ENCODE measurements at places on chromosomes 5 and 9.
A peak's percentile ranks its signal among the peaks of the same experiment; 100 is the strongest.

GRCh38 chr9:20226345-20226744 lies 396.0 kb downstream of the MLLT3 start:
- no peak for DNase-seq

GRCh38 chr9:72193478-72193881 lies 44.2 kb downstream of the GDA start:
- no peak for DNase-seq

- no peak for DNase-seq
Measured at GRCh38 chr9:87516222-87516925, 18.7 kb downstream of the DAPK1 start.

DNA sequence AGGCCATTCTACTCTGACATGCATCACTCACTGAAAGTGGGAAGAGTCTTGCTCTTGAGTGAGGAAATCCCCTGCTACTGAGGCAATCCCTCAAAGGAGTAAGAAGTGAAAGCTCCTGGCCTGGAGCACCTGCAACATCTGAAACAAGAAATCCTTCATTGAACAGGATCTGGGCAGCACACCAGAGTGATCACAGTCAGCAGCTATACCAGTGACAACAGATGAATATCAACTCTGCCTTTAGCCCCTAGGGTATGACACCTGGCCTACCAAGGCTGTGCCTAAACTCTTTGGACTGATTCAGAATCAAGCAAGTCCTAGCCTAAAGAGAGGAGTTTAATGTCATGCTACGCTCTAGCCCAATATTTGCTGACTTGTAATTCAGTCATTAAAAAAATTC lies 156.2 kb upstream of the CCDC152 start:
- DNase-seq: no peak

GRCh38 chr5:42668254-42668653 lies 88.4 kb upstream of the CCDC152 start:
- DNase-seq: no peak

GRCh38 chr5:154562244-154562880 lies 84.3 kb upstream of the HAND1 start:
- peak; percentile 40 for DNase-seq

DNA sequence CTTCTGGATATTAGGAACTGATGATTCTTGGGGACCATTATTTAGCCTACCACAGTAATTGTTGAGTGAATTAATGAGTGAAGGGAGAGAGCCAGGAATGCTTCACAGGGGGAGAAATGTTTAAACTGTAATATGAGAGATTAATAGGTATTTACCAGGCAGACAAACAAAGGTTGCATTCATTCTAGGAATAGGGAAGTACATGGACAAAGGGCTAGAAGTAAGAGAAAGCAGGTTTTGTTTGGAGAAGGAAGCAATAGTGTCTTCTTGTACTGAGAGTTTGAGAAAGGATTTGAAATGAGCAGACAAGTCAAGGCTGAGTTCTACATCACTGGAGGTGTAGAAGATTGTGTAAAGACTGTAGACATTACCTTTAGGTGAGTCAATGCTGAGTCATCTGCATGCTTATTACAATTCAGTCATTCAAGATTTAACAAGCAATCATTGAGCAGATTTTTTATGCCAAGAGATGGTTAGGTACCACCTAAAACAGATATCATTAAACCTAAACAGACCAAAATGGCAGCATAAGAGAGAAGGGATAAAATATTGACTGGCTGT lies 8.0 kb downstream of the TAF1L start:
- no peak for DNase-seq

GRCh38 chr5:77029376-77029885 lies 773 bp upstream of the AGGF1 start:
- no peak for DNase-seq

- DNase-seq: peak; percentile 92
Measured at GRCh38 chr5:73496984-73497457, 1.2 kb upstream of the BTF3 start.

GRCh38 chr9:70450738-70451137 lies 36.3 kb upstream of the KLF9 start:
- DNase-seq: no peak

DNA sequence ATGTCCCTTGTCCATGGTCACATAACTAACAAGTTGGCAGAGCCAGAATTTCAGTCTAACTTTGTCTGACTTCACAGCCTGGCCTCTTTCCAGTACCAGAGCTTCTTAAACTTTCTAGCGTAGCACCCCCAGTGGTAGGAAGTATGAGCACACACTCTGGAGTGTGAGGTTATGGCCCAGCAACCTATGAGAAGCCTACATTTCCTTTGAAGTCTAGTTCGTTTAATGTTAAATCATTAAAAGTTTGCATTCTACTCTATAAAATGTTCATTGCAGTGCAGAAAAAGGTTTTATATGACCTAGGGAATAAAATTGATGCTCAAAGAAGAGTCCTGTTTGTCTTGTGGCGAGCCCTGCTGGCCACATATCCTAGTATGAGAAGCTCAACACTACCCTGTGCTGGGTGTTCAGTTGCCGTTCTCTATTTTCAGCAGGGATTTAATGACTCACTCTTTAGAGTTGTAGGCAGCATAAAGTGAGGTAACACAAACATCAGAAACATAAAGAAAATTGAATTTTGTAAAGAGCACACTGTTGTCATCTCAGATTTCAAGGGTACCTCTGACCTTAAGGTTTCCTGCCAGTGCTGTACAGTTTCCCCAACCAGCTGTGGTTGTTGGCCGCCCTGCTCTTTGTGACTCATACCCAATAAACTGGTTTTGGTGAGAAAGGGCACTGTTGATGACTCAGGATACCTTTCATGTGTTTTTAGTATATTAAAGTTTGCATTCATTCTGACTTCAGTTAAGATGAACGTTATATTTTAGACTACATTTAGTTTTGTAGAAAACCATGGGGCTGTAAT lies 14.3 kb downstream of the MCCC2 start:
- DNase-seq: peak; percentile 68

DNA sequence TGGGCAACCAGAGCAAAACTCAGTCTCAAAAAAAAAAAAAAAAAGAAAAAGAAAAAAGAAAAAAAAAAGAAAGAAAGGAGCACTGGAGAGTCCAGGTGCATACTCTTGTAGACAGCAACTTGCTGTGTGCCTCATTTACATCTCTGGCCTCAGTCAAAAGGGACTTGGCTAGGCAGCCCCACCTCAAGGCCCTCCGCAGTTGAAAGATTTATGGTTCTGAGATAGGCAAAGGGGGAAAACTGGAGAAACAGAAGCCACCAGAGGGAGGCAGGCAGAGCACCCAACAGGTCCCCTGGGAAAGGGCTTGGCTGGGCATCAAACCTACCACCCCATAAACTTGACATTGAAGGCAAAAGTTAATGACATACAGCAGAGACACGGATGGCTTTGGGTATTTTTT lies 6.1 kb downstream of the ORM2 start:
- DNase-seq: no peak

DNA sequence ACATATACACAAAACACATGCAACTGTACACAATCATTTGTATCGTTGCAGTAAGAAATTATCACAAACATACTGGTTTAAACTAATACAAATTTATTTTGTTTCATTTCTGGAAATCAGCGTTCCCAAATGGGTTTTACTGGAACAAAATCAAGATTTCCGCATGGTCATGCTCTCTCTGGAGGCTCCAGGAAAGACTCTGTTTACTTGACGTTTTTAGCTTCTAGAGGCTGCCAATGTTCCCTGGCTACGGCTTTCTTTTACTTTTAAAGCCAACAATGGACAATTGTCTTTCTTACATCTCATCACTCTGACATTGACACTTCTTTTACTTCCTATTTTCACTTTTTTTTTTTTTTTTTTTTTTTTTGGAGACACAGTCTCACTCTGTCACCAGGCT lies 793.1 kb downstream of the CDH9 start:
- no peak for DNase-seq

DNA sequence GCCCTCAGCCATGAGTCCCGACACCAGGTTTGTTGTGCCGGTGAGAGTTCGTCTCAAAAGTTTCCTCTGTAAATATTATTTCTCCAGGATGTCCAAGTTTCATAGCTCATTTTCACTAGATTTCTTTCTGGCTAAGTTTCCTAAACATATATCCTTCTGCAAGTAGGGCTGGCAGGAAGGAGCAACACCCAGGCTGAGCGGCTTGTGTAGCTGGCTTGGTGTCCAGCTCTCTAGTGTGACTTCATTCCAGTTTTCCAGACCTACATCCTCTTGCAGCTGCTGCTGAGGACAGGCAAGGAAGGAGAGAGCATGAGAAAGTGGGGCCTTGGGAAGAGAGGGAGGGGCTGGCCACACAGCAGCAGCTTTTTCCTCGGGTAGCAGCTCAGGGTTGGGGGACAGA lies 80.3 kb downstream of the FGF1 start:
- DNase-seq: no peak

DNA sequence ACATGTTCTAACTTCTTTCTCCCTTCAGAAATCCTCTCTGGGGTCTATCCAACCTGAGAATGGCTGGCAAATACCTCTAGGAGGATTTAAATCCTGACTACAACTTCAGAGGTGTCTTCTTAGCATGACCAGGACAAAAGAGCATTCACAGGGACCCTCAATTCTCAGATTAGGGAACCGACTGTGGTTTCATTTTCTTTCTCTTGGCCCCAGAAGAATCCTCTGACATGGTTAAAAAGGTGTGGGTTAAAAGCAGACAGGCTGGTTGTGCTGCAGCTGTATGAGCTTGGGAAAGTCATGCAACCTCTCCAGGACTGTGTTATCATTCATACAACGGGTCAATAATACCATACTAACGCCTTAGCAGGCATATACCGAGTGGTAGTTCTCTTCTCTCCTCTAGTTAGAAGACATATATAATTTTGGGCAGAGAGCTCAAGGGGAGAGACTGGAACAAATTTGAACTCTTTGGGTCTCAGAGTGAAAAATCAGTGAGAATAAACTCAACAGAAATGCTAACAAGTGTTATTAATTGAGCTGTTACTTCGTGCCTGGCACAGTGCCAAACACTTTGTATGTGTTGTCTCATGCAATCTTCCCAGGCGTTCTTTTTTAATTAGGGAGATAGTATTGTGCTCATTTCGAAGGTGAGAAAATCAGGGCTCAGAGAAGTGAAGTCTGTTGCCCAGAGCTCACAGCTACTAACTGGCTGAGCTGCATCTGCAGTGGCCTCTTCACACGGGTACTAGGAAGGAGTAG lies 35.2 kb downstream of the INSYN2B start:
- DNase-seq: no peak

GRCh38 chr9:121990600-121991306 lies 102.4 kb downstream of the TTLL11 start:
- no peak for DNase-seq

- no peak for DNase-seq
Measured at GRCh38 chr9:89428901-89429890, 68.7 kb downstream of the SEMA4D start.

GRCh38 chr5:136063778-136064465 lies 35.1 kb downstream of the TGFBI start:
- DNase-seq: no peak

GRCh38 chr9:92954049-92954861 lies 6.9 kb downstream of the FGD3 start:
- no peak for DNase-seq

- no peak for DNase-seq
Measured at GRCh38 chr5:82749461-82749820, 327.8 kb downstream of the TMEM167A start.

DNA sequence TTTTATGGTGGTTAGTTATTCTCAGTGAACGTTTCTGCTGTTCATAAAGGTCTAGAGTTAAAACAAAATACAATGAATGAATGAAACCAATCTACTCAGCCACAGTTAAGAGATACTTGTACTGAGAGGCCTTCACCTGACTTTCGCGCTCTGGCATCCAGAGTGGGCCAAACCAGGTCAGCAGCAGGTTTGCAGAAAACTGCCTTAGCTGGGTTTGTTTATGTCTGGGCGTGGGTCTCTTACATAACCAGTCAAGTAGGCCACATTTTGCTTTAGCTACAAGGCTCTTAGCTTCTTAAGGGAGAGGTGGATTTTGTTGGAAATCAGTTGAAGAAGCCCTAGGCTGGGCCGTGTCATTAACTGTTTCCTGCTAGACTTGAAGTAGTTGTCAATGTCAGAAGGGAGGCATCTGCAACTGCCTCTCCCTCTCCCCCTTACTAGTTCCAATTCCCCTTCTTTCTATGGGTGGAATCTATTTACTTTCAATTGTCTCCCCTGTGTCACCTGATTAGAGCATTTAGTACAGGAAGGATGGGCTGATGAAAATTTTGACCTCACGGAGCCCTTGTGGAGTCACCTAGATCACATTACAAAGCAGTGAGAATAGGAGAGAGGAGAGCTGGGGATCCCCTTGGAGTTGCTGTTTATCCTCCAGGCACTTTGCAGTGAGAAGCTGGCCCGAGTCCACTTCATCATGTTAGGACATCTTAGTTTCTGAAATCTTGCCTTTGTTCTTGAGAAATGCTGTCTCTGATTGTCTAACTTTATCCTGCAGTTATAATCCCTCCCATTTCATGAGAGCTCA lies 200.5 kb downstream of the ARHGEF28 start:
- DNase-seq: no peak

DNA sequence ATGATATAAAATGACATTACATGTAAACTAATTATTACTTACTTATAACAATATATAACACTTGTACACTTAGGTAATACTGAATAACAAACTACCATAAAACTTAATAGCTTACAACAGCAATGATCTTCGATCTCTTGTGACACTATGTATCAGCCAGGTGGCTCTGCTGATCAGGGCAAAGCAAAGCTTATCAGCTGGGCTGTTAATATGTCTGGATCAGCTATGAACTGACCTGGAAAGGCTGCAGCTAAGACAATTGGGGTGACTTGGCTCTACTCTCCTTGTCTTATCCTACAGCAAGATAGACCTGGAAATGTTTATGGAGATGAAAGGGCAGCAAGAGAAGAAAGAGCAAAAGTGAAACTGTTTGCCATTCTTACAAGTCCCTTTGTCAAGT lies 511.3 kb downstream of the TLR4 start:
- DNase-seq: no peak

DNA sequence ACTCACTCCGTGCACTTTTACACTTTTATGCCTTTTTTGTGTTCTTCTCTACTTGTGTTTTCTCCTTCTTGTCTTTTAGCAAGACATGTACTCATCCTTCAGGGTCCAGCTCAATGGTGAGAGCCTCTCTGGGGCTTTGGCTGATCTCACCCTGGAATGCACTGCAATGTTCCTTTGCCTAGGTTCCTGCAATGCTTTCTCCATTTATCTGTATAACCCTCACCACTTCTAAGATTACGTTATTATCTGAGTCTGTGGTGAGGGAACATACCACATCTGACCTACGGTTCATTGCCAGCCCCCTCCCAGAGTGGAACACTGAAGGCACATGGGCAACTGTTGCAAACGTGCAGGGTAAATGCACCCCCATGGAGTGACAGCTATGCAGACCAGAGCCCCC lies 47.3 kb downstream of the KCNIP1 start:
- DNase-seq: no peak

DNA sequence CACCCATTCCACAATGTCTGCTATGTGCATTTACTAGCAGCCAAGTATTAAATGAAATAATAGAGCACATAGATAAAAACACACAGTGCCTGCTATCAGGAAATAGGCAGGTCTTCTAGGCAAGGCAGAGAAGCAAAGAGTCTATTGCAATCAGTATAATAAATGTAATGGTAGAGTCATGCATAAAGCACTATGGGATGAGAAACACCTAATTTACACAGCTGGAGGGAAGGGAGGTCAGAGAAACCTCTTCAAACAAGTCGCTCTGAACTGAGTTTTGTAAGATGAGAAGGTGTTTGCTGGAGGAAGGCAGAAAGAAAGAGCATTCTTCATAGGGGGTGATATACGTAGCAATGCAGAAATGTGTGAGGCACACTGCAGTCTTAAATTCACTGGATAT lies 341.0 kb upstream of the DMAC1 start:
- no peak for DNase-seq

- DNase-seq: no peak
Measured at GRCh38 chr9:90508940-90509339, 133.7 kb downstream of the DIRAS2 start.

- no peak for DNase-seq
Measured at GRCh38 chr5:146890731-146891440, 12.3 kb upstream of the PPP2R2B start.

- DNase-seq: no peak
Measured at GRCh38 chr5:110441035-110441434, 285.4 kb downstream of the TMEM232 start.

Data from DMS 273 treated with DMSO at 0.1 percent for 48 hours (cell line).